NCI-H187 treated with DMSO at 0.1 percent for 48 hours (cell line): ENCODE measurements at places on chromosomes 5 and 9.

GRCh38 chr9:114985959-114986501, 55.6 kb upstream of the TNFSF8 start:
- DNase-seq: no peak

- no peak for DNase-seq
Observed at GRCh38 chr5:15234366-15234765, 265.6 kb upstream of the FBXL7 start.

GRCh38 chr5:136768457-136768856, 403.1 kb upstream of the TRPC7 start:
- no peak for DNase-seq

DNA sequence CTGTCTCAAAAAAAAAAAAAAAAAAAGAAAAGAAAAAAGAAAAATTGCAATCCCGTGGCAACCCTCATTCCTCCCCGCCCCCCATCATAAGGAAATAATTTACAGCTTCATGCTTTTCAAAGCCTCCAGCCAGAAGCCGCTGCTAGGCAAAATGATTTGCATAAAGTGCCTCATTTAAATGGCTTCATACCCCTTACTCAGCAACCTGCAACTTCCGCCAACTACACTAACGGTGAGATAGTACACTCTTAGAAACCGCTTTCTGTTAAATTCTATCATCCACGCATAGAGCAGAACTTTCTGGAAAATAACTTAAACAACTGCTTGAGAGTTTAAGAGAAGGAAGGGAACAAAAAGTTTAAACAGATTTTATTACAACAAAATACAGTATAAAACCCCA, 17.8 kb downstream of the SERINC5 start:
- DNase-seq: no peak

DNA sequence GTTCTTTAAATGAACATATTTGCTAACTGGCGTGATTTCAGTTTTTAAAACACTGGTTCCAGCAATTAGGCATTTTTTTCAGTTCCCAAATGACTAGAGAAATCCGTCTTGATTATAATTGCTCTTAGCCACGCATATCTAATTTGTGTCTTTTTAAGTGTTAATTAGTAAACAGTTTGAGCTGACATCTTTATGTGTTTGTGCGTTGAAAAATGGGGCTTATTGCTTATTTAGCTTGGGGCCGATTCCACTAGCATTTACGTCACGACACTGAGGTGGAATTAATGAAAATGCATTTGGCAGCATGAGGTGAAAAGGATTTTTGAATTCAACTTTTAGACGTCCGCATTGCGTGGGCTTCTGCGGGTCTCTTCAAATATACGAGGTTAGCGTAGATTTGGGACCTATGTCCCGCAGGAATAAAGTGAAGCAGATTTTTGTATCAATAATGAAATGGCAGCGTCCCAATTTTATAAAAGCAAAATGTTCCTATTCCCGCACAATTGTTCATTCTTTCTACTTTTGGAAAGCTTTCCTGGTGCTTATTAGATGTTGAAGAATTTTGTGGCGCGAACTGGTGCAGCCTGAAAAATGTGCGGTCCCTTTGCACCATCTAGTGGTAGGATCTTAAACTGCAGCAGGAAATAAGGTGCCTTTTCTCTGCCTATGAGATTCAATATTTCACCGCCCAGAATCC, 122.7 kb upstream of the LMX1B start:
- no peak for DNase-seq

- no peak for DNase-seq
Observed at GRCh38 chr5:111781200-111781599, 24.2 kb upstream of the NREP start.

DNA sequence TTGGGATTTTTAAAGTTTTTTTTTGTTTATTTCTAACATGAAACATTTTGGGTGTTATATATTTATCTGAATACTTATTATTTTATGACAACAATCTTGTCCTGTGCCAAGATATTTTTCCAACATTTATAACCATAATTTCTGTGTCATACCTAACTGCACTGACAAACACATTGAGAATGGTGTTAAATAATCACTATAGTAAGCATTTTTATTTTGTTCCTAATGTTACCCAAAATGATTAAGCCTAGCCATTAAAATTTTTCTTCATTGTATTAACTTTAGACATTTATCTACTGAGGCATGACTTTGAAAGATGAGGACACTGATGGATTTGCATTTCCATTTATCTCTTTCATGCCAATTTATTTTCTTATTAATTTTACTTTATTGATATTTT, 91.6 kb upstream of the STK32A start:
- no peak for DNase-seq

GRCh38 chr5:167478188-167478587, 813.3 kb upstream of the WWC1 start:
- no peak for DNase-seq

GRCh38 chr5:74251141-74252035, 389.1 kb downstream of the ENC1 start:
- no peak for DNase-seq

DNA sequence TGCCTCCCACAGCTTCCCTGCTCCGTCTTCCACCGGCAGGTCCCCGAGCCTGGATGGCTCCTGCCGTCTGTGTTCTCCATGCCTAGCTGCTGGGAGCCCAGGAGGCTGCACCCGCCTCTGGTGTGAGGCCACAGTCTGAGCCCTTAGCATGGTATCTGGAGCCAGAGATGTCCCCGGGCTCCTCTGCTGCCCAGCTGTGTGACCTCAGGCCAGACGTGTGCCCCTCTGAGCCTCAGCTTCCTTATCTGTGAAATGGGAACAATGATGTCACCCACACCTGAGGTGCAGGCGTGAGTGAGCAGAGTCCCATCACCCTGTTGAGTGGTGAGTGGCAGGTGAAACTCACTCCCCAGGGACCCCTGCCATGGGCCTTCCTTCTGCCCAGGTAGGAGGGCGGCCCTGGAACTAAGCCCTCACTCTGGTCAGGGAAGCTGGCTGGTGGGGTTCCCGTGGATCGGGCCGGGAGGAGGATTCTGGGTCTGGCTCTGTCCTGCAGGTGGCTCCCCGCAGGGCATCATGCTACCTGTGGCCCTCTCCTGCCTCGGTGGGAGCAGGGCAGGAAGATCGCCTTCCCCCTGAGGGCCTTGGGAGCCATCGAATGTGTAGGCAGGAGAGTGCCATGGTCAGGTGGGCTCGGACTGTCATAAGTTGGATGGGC, 239.0 kb downstream of the PBX3 start:
- DNase-seq: no peak

- no peak for DNase-seq
Observed at GRCh38 chr9:95516734-95517558, at the start of gene PTCH1. Gene PTCH1 (minus strand): TSS chr9:95516971.

GRCh38 chr9:3479514-3480352, 46.1 kb downstream of the RFX3 start:
- DNase-seq: no peak

- no peak for DNase-seq
Observed at GRCh38 chr5:17477043-17477442, 21.0 kb upstream of the TAF11L2 start.

GRCh38 chr5:4480528-4481349, 659.4 kb upstream of the ADAMTS16 start:
- peak; percentile 91 for DNase-seq

- DNase-seq: no peak
Observed at GRCh38 chr5:172929371-172929838, 29.8 kb upstream of the RPL26L1 start.
